ENCODE measurements at places on chromosomes 2 and 18.

- no peak for DNase-seq
These were observed 24.3 kb downstream of the WDSUB1 start for GRCh38 chr2:159262226-159262625.

DNA sequence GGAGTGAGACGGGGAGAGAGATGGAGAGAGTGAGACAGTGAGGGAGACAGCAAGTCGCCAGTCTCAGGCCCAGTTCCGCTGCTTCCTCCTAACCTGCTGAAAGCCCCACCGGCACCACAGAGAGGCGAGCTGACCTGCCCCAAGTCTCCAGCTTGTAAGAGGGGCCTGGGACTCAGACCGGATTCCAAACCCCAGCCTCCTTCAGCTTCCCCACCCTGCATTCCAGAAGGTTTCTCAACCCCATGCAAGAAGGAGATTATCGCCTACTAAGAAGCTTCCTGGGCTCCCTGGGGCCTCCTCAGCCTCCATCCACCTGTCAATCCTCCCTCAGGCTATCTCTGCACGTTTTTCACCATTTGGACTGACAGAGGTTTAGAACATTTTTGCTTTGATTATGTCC lies 173.1 kb upstream of the RAB6C start:
- DNase-seq, result no peak

- no peak for DNase-seq
These were observed 47.7 kb downstream of the TTC21B start for GRCh38 chr2:165905854-165906253.

DNA sequence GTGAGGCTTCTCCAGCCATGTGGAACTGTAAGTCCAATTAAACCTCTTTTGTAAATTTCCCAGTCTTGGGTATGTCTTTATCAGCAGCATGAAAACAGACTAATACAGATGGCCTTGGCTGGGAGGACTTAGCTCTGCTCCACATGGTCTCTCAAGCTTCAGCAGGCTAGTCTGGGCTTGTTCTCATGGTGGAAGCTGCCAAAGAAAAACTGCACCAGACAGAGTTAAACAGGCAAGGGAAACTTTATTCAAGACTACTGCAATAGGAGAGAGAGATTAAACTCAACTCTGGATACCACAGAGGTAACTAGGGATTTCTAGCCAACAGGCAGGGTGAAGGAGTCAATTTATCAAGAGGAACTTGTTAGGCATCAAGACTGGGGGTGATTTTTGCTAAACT lies 142.1 kb downstream of the CABLES1 start:
- DNase-seq, result no peak

GRCh38 chr2:196407675-196408264 lies 231.7 kb upstream of the CCDC150 start:
- no peak for DNase-seq

- DNase-seq, result no peak
These were observed 183.5 kb upstream of the HS6ST1 start for GRCh38 chr2:128502200-128502599.

DNA sequence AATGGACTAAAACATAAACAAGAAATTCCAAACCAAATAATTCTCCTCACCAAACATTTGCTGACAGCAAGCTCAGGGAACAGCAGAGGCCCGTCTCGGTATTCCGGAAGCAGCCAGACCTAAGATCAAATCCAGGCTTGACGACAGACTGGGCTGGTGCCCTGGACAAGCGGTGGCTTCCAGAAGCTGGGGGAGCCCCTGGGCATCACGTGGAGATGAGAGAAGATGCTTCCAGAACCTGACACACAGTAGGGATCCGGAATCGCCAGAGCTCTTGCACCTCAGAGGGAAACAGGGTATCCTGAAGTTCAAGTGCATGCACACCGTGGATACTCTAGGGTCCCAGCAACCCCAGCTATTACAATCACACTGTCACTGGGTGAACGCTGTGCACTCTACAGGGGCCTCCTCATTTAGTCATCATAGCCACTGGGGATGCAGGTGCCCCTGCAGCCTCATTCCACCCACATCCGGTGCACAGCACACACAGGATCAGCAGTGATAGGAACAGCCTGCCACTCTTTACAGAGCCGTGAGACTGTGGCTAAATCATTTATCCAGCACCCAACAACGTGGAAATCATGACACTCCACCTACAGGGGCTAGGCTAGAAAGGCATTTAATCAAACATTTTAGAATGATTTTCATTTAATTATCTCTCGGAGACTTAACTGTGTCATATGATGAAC lies 102.6 kb downstream of the HDAC4 start:
- DNase-seq, result peak; percentile 75

- peak; percentile 62 for DNase-seq
These were observed 883 bp downstream of the SMCHD1 start for GRCh38 chr18:2656237-2656980.

- DNase-seq, result no peak
These were observed 246.6 kb downstream of the TFCP2L1 start for GRCh38 chr2:121038431-121038830.

- no peak for DNase-seq
These were observed 16.2 kb upstream of the LDAH start for GRCh38 chr2:20839052-20839451.

GRCh38 chr18:80245781-80246444 lies 1.4 kb downstream of the PARD6G start:
- peak; percentile 19 for DNase-seq

GRCh38 chr2:136133586-136133985 lies 15.6 kb upstream of the CXCR4 start:
- DNase-seq, result no peak

GRCh38 chr2:72275084-72275483 lies 127.4 kb upstream of the CYP26B1 start:
- no peak for DNase-seq

DNA sequence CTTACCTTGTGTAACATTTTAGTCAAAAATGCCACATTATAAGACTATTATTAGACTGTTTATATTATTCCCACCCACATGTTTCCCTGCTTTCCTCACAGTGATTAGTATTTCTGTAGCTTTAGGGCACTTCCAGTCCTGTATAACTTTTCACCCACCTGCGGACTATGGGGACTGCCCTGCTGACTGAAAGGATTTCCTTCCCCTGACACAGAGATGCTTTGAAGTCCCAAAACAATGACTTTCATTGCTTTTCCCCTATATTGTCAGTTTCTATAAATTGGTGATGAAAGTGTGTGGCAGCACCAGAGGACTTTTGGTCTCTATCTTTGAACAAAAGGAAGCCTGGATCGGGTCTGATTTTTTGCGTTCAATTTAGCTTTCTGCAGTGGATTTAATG lies 59.0 kb upstream of the OTX1 start:
- DNase-seq, result no peak

- no peak for DNase-seq
These were observed 295.4 kb downstream of the CYP26B1 start for GRCh38 chr2:71852141-71852711.

GRCh38 chr18:44741511-44741910 lies 60.8 kb downstream of the SETBP1 start:
- DNase-seq, result no peak

GRCh38 chr2:127143841-127144782 lies 37.2 kb upstream of the BIN1 start:
- no peak for DNase-seq

DNA sequence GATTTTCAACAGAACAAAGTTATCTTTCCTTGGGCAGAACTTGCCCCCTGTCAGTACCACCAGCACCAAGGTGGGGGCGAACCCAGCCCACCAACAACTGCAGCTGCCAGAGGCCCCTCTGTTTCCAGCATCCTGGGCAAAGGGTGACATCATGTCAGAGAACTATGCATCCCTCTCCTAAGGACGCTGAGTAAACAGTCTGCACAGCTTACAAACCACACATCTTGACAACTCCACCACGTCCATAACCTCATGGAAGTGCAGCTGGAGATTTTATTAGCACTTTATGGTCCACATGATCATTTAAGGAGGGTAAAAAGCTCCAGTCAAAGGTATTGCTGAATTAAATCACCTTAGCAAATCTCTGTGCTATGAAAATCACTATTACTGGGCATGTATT lies 40.4 kb downstream of the PIEZO2 start:
- DNase-seq, result no peak

DNA sequence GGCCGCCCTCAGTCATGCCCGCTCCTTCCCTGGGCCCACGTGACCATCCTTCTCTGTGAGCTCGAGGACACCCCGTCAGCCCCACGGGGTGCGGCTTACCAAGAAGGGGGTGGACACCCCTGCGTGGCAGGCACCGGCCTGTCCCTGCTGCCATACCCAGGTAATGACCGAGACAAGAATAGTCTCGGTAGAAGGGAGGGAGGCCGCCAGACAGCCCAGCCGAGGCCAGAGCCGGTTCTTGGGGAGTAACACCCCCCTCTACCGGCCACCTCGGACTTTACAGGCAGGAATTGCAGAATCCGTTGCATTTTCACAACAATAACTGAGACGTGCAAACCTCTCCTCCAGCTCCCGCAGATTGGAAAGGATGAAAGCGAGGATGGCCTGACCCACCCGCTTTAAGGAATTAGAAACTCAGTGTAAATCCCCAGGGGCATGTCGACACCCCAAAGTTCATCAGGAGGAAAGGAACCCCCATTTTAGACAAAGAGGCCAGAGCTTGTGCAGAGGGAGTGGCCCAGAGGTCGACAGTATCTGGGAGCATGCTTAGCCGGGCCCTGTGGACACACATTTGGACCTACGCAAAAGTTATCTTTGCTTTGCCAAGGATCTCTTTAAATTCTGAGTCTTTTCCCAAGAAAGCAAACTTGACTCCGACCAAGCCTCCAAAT lies 60.1 kb upstream of the GLI2 start:
- peak; percentile 69 for DNase-seq

DNA sequence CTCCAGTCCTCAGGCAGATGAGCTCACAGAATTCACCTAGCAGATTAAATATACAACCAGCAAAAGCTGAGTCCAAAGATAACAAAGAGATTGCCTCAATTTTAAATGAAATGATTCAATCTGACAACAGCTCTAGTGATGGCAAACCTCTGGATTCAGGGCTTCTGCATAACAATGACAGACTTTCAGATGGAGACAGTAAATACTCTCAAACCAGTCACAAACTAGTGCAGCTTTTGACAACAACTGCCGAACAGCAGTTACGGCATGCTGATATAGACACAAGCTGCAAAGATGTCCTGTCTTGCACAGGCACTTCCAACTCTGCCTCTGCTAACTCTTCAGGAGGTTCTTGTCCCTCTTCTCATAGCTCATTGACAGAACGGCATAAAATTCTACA lies 86.0 kb downstream of the PTRHD1 start:
- DNase-seq, result no peak

DNA sequence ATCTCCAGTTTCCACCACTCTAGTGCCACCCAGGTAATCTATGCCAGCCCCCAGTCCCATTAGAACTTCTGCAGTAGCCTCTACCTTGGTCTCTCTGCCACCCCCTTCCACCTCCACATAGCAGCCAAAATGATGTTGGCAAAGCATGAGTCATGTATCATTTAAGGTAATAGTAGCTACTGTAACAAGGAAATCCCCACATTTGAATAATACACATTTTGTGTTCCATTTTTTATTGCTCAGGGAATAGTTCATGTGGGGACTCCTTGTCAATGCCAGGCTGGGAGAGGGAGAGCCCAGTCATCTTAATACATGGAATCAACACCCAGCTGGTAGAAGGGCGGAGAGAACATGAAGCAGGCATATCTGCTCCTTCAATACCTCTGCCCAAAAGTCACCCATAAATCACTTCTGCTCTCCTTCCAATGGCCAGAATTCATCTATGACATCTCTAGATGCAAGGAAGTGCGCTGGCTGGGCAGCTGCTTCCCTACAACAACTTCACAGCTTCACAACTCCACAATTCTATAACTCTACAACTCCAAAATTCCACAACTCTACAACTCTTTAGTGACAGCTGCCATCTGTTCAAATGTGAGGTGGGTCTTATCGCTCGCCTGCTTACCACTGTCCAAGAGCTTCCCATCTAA lies 70.6 kb upstream of the GLS start:
- no peak for DNase-seq

- DNase-seq, result no peak
These were observed 15.1 kb downstream of the AAK1 start for GRCh38 chr2:69628325-69629021.

- DNase-seq, result peak; percentile 24
These were observed 36.9 kb upstream of the MEX3C start for GRCh38 chr18:51234117-51235008.

- DNase-seq, result no peak
These were observed 471.4 kb upstream of the PKDCC start for GRCh38 chr2:41576423-41576822.

DNA sequence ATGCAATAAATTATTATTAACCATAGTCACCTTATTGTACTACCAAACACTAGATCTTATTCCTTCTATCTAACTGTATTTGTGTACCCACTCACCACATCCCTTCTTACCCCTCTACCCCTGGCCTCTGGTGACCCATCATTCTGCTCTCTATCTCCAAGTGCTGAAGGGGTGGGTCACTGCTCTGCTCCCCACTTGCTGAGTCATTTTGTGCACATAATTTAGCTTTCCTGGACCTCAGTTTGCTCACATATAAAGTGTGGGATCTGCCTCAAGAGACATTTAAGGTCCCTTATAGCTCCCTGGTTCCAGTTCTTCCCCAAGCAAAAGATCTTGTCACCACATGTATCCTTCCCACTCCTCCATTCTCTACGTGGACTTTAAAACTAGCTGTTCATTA lies 169.4 kb downstream of the ZNF385B start:
- no peak for DNase-seq

DNA sequence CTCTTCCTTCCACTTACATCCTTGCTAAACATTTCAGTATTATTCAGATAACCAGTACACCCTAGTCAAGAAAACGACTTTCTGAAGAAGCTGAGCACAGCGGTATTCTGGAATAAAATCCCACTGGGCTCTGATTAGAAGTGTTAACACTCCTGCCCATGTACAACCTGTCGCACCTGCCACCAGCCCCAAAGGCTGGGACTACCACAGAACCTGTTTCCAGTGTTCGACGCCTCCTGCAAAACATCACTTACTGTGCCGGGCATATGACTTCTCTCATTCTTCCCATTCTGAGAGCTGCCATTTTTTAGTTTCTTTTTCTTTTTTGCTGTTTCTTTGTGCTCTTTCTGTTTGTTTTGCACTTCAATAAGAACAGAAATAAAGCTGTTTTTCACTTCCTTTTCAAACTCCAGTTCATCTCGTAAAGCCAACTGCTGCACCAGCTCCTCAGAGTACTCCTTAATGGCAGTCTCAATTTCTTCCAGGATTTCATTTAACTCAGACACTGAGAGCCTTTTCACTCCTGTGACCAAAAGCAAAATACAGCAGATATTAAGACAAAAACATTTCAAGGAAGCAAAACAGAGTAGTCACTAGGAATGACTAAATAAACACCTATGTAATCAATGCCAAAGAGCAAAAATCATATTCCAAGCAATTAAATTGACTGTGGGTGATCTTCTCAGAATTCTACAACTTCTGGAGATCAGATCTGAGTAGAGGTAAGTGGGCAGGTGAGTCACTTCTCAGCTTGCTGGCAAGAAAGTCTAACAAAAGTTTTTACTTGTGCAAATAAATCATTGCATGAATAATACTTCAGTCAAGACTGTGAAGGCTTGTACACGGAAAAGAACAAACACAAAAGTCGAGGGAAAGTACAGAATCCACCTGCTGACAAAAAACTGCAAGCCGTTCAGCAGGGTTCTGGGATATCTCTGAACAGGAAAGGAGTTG lies 19.3 kb downstream of the FEZ2 start:
- no peak for DNase-seq

GRCh38 chr2:216720722-216721121 lies 25.4 kb upstream of the IGFBP5 start:
- no peak for DNase-seq

- DNase-seq, result no peak
These were observed 249.8 kb downstream of the ACKR3 start for GRCh38 chr2:236819275-236820002.

Data from activated T-cell treated with anti-CD3 and anti-CD28 coated beads, Interleukin-2, amount 50 U/mL, for 48 hours (primary cell).